Lung (tissue), 17 donors: ENCODE measurements at places on chromosomes 1 and 21. TPM values are rescaled to one million over a fixed set of nuclear protein-coding genes. Genes with fewer than 3 reads are reported as not detected.

REN gene
- 0.75 TPM for polyA plus RNA-seq

CHRNB2 gene
- polyA plus RNA-seq: 0.06 TPM

NBPF10 gene
- polyA plus RNA-seq: 0.94 TPM

FCN3 gene
- polyA plus RNA-seq: 452 TPM

AK5 gene
- polyA plus RNA-seq: 0.06 TPM

S100A14 gene
- polyA plus RNA-seq: 326 TPM

ASPM gene
- polyA plus RNA-seq: 0.55 TPM

PTCH2 gene
- 0.37 TPM for polyA plus RNA-seq

KCNN3 gene
- polyA plus RNA-seq: 0.47 TPM

VCAM1 gene
- 7.9 TPM for polyA plus RNA-seq

ALPL gene
- polyA plus RNA-seq: 220 TPM

SRSF10 gene
- polyA plus RNA-seq: 74.2 TPM

- H3K27me3 ChIP-seq: no peaks in the 10 kb centered on the region
- H3K27ac ChIP-seq: no peak overlapping the region
- H3K4me3 ChIP-seq: no peak overlapping the region
- no peaks in the 10 kb centered on the region for H3K36me3 ChIP-seq
- DNase-seq: no peak
These were observed 29.1 kb downstream of the PLPP3 start for GRCh38 chr1:56550138-56550858.

- no peaks in the 10 kb centered on the region for H3K27me3 ChIP-seq
- H3K36me3 ChIP-seq: no peaks in the 10 kb centered on the region
- no peaks in the 10 kb centered on the region for H3K4me1 ChIP-seq
- DNase-seq: no peak
- no peak overlapping the region for H3K4me3 ChIP-seq
These were observed 40.4 kb downstream of the TRIM11 start for GRCh38 chr1:228366062-228366865.

GRCh38 chr1:9833632-9834031 lies 9.9 kb upstream of the CLSTN1 start:
- H3K36me3 ChIP-seq: no peaks in the 10 kb centered on the region
- no peak for DNase-seq
- H3K27me3 ChIP-seq: no peaks in the 10 kb centered on the region
- H3K27ac ChIP-seq: no peak overlapping the region
- H3K4me1 ChIP-seq: peaks cover 11% of the 10 kb centered on the region
- H3K4me3 ChIP-seq: no peak overlapping the region

- H3K36me3 ChIP-seq: no peaks in the 10 kb centered on the region
- H3K27me3 ChIP-seq: no peaks in the 10 kb centered on the region
- H3K4me1 ChIP-seq: no peaks in the 10 kb centered on the region
- no peak for DNase-seq
These were observed 30.4 kb downstream of the PIK3C2B start for GRCh38 chr1:204464187-204464631.

- H3K4me1 ChIP-seq: peaks cover 8% of the 10 kb centered on the region
- no peak overlapping the region for H3K4me3 ChIP-seq
- no peaks in the 10 kb centered on the region for H3K27me3 ChIP-seq
- no peaks in the 10 kb centered on the region for H3K36me3 ChIP-seq
These were observed 36.0 kb upstream of the IRF2BP2 start for GRCh38 chr1:234645964-234646363.

- H3K4me3 ChIP-seq: no peak overlapping the region
- H3K4me1 ChIP-seq: no peaks in the 10 kb centered on the region
- no peak overlapping the region for H3K27ac ChIP-seq
- no peak for DNase-seq
These were observed 16.7 kb downstream of the INAVA start for GRCh38 chr1:200911361-200911760.

- no peaks in the 10 kb centered on the region for H3K36me3 ChIP-seq
- H3K4me3 ChIP-seq: no peak overlapping the region
- H3K27ac ChIP-seq: no peak overlapping the region
- H3K27me3 ChIP-seq: no peaks in the 10 kb centered on the region
- DNase-seq: no peak
These were observed 16.5 kb upstream of the HIVEP3 start for GRCh38 chr1:41935226-41935625.

DNA sequence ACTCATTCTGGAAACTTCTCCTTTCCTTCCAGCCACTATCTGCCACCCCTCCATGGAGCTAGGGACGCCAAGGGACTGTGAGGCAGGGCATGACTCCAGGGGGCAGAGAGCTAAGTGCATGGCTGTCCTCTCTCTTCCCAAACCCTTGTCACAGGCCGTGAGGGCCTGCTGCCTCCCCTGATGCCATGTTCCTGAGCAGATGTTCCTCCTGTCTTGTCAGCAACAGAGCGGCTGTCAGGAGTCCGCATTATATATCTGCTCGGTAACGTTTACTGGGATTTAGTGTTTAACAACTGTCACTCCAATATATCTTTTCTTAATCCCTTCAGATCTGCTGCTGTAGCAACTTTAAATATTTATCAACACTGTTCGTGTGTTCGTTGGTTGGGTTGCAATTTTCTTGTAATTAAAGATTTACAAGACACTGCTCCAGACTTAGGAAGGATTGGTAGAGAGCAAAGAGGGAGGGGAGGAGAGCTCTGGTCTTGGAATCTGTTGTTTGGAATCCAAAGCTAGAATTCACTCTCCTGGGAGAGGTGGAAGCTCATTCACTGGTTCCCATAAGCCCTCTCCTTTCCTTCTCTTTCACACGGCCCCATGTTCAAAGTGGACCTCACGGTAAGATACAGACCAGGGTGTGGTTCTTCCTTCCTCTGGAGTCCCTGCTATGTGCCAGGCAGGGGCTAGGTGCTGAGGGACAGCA lies 76.2 kb downstream of the MDM4 start:
- H3K4me1 ChIP-seq: no peaks in the 10 kb centered on the region
- no peaks in the 10 kb centered on the region for H3K27me3 ChIP-seq
- no peak overlapping the region for H3K27ac ChIP-seq
- DNase-seq: no peak

- no peaks in the 10 kb centered on the region for H3K27me3 ChIP-seq
- H3K36me3 ChIP-seq: peaks cover 35% of the 10 kb centered on the region
- H3K4me1 ChIP-seq: peaks cover 47% of the 10 kb centered on the region
- H3K4me3 ChIP-seq: no peak overlapping the region
- DNase-seq: peak; percentile 83
These were observed 15.1 kb downstream of the VCAM1 start for GRCh38 chr1:100734676-100735075.

GRCh38 chr1:204563307-204563706 lies 47.1 kb downstream of the MDM4 start:
- no peak overlapping the region for H3K4me3 ChIP-seq
- no peaks in the 10 kb centered on the region for H3K4me1 ChIP-seq
- no peak overlapping the region for H3K27ac ChIP-seq
- no peaks in the 10 kb centered on the region for H3K27me3 ChIP-seq

DNA sequence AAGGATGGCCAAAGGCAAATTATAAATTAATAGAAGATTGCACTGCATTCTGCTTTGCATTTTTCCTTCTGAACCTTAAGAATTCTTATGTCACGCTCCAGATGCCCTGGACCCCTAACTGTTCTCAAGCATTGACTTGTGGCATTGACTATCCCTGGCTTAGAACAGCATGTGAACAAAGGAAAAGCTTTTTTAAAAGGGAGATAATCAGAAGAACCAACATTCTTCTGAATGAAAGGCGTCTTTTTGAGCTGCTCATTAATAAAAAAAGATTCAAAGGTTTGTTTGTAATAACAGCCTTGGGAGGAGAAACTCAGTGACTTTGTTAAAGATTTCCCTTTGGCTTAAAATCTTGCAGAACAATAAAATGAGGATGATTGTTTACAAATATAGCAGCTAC lies 105.5 kb downstream of the TNNI3K start:
- peaks cover under 1% of the 10 kb centered on the region for H3K36me3 ChIP-seq
- no peak overlapping the region for H3K27ac ChIP-seq
- H3K4me3 ChIP-seq: no peak overlapping the region
- H3K4me1 ChIP-seq: no peaks in the 10 kb centered on the region
- DNase-seq: no peak
- no peaks in the 10 kb centered on the region for H3K27me3 ChIP-seq

DNA sequence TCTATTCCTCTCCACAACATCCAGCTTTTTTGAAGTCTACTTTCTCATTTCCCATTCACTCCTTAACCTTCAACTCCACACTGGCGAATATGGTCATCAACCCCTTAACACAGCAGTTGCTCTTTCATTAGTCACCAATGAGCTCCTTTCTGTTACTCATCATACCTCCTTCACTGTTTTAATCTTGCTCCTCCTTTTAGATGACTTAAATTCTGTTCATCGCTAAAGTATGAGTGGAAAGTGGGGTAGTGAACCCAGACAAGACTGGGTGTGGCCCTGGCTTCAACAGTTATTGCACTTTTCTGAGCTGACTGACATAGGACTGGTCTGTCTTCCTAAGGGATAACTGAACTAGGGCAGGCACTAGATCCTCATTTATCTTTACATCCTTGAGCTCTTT lies 51.3 kb downstream of the AKT3 start:
- no peak for DNase-seq
- H3K4me1 ChIP-seq: no peaks in the 10 kb centered on the region
- no peaks in the 10 kb centered on the region for H3K36me3 ChIP-seq
- no peak overlapping the region for H3K27ac ChIP-seq
- no peaks in the 10 kb centered on the region for H3K27me3 ChIP-seq

DNA sequence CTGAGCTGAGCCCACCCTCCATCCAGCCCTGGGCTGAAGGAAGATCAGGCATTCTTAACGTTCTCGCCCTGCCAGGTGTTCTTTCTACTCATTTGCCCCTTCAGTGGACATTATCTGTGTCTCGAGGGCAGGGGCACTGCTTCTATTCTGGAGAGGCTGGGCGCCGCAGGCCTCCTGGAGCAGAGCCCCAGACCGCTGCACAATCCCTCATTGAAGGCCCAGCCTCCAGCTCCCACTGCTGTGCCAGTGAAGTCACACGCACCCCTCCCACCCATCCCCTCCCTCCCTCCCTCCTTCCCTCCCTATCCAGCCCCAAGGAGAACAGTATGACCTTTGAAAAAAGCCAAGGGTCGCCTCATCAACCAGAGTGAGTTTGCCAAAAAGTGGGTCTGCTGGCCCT lies 76.7 kb downstream of the NFASC start:
- no peaks in the 10 kb centered on the region for H3K36me3 ChIP-seq
- no peak for DNase-seq
- H3K4me3 ChIP-seq: no peak overlapping the region

DNA sequence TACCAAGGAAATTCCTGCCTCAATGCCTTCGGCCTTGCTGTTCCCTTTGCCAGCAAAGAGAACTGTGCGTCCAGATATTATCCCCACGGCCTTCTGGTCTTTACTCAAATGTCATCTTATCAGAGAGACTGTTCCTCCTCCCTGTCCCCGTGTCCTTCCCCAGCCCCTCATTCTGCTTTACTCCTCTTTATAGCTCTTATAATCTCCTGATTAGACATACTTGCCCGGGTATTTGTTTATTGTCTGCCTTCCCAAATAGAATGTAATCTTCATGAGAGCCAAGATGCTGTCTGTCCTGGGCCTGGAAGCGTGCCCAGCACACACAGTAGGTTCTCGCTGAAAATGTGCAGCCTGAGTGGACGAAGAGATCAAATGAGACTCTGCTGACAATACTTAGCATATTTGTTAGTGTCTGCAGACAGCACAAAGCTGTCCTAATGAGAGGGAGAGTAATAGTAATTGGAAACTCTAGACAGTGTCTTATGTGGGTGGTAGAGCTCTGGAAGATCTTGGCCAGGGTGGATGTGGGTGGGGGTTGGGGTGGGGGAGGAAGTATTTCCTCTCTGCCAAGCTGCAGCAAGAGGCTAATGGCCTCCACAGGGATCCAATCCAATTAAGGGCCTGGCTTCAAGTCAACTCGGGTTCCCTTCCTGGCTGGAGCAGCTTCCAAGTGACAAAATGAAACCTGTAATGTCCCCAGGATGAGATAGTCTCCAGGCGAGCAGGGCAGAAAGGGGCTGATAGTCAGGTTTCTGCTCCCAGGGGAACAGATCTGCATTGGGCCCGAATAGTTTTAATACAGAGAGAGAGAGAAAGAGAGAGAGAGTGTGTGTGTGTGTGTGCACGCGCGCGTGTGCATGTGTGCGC lies 9.5 kb upstream of the CLIC4 start:
- H3K36me3 ChIP-seq: no peaks in the 10 kb centered on the region
- DNase-seq: peak; percentile 99
- H3K27ac ChIP-seq: peak overlapping the region; percentile 50
- peaks cover 14% of the 10 kb centered on the region for H3K4me1 ChIP-seq
- no peak overlapping the region for H3K4me3 ChIP-seq
- no peaks in the 10 kb centered on the region for H3K27me3 ChIP-seq

DNA sequence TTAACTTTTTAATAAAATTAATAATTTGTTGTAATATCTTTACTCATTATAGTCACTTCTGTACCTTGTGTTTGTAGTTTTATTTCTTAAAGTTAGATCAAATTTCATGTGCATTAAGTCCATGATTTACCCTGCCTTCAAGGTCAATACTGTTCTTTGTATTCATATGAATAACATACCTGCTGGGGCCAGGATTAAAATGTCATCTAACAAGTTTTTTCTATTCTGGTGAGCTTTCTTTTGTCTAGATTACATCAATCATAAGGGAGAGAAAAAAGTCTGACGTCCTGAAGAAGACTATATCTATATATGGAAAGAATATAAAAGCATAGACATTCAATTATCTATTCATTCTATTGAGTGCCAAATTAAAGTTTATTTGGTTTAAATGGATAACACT lies 232.6 kb downstream of the COL11A1 start:
- no peaks in the 10 kb centered on the region for H3K27me3 ChIP-seq
- H3K36me3 ChIP-seq: no peaks in the 10 kb centered on the region
- H3K27ac ChIP-seq: no peak overlapping the region
- no peak for DNase-seq
- no peak overlapping the region for H3K4me3 ChIP-seq
- H3K4me1 ChIP-seq: no peaks in the 10 kb centered on the region

GRCh38 chr1:33110477-33110876 lies 29.5 kb downstream of the AZIN2 start:
- H3K27me3 ChIP-seq: no peaks in the 10 kb centered on the region
- H3K36me3 ChIP-seq: no peaks in the 10 kb centered on the region
- H3K4me1 ChIP-seq: no peaks in the 10 kb centered on the region
- DNase-seq: no peak
- no peak overlapping the region for H3K4me3 ChIP-seq

- H3K27ac ChIP-seq: peak overlapping the region; percentile 81
- no peak overlapping the region for H3K4me3 ChIP-seq
- no peaks in the 10 kb centered on the region for H3K4me1 ChIP-seq
- DNase-seq: peak; percentile 89
- no peaks in the 10 kb centered on the region for H3K27me3 ChIP-seq
These were observed 39.7 kb downstream of the PALMD start for GRCh38 chr1:99685516-99686180.
